Amygdala (tissue), 56 donors: ENCODE measurements at places on chromosomes 7 and 10.
A peak's percentile ranks its signal among the peaks of the same experiment; 100 is the strongest.

DNA sequence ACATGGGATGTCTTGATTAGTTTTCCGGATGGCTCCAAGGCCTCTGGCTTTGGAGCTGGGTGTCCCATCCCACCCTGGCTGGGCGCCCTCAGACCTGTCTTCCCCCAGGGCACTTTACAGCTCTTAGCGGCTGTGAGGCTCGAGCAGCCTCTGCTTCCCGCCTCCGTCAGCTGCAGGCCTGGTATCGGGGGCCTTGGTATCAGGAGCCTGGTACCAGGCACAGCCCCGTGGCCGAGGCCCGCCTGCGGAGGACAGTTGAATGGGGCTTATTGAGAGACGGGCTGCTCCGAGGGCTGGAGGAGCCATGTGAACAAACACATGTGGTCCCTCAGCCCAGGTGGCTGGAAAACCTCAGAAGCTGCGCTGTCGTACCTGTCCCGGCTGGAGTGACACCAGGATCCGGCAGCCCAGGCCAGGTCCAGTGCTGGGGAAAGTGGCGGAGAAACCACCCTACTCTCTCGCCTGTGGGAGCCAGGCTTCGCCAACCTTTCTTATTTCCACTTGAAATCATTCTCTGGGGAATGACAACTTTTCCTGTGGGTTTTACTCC lies 23.9 kb upstream of the AP5Z1 start:
- DNase-seq: peak; percentile 51

- no peak for DNase-seq
Observed at GRCh38 chr7:87344446-87344845, 1.0 kb upstream of the CROT start.

DNA sequence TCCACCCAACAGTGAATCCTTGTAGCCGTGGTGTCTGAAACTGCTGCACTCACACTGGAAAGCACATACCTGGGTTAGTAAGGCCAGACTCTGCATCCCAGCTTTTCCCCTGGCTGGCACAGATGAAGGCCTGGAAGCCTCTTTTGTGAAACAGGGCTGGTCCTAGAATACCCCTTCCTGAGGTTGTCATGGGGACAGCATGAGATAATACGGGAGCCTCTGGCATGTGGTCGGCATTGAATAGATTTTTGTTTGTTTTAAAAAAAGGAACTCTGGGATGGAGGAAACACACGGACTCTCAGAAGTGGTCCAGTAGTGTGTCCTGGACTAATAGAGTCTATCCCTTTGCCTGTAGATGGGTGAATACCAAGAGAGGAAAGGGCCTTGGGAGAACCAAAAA lies 129.7 kb downstream of the TMEM178B start:
- DNase-seq: no peak

DNA sequence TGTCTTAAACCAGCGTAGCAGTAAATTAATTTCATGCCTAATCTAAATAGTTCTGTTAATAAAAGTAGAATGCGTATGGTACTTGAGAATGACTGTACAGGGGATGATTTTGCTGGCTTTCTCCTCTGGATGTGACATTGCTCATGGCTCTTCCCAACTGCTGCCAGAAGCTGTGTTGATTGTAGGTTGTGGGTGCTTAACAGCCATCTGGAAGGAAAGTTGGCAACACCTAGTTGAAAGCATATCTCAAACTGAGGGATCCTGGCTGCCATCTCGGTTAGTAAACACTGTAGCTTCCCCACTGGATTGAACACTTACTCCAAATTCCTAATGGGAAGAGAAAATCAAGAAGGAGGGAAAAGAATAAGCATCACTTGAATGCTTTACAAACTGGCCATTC lies 130.9 kb downstream of the NXPH1 start:
- DNase-seq: no peak

- no peak for DNase-seq
Observed at GRCh38 chr7:113370910-113371309, 252.6 kb upstream of the SMIM30 start.

DNA sequence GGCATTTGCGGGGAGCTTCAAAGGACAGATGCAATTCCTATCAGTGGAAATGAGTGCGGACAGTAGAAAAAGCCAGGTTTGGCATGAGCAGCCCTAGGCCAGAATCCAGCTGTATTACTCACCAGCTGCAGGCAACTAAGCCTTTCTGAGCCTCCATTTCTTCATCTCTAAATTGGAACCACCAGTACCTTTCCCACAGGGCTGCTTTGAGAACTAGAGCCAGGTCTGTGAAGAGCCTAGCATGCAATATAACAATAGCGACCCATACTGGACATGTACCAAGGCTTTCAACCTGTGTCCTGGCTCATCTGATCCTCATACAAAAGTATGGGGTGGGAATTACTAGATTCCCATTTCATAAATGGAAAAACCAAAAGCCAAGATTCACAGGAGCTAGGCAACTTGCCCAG lies 101.0 kb downstream of the GSAP start:
- DNase-seq: no peak

- DNase-seq: no peak
Observed at GRCh38 chr7:26627891-26628341, 236.5 kb downstream of the SKAP2 start.

GRCh38 chr7:38215115-38215514 lies 37.1 kb downstream of the STARD3NL start:
- DNase-seq: no peak

GRCh38 chr7:146741911-146742310 lies 625.3 kb downstream of the CNTNAP2 start:
- no peak for DNase-seq
